ENCODE measurements at places on chromosomes 2 and 18.

- no peak for DNase-seq
Measured at GRCh38 chr2:170362871-170363631, 185.1 kb downstream of the MYO3B start.

GRCh38 chr2:150876251-150876950 lies 385.3 kb downstream of the RBM43 start:
- DNase-seq = no peak

DNA sequence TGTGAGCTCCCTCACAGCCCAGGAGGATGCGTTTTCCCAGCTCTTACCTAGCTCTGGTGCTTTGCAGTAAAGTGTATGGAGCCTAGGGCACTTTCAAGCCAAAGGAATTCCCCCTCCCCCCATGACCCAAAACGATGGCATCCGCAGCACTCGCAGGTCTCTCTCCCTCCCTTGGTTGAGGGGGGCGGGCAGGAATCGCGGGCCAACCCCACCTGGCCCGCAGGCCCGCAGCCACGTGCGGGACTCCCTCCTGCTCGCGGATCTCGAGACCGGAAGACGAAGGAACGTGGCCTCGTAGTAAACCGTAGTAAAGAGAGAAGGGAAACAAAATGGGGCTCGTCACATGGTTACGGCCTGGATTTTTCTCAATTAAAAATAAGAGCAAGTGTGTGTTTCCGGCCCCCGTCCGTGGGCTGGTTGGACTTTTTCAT lies 8.5 kb downstream of the IRS1 start:
- peak; percentile 71 for DNase-seq

DNA sequence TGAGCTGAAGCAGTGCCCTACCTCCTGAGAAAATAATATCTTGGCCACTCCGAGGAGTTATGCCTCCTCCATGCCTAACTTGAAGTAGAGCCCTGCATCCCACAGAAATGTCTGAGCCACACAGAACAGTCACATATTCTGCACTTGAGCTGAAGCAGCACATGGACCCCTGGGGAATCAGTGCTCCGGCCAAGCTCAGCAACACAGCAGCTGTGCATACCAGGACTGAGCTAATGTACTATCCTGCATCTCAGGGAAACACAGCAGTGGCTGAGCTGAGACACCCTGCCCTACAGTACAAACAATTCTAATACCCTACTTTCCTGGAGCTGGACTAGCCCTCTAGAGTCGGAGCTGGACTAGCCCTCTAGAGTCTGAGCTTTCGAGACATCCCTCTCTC lies 166.9 kb downstream of the ZNF516 start:
- no peak for DNase-seq

DNA sequence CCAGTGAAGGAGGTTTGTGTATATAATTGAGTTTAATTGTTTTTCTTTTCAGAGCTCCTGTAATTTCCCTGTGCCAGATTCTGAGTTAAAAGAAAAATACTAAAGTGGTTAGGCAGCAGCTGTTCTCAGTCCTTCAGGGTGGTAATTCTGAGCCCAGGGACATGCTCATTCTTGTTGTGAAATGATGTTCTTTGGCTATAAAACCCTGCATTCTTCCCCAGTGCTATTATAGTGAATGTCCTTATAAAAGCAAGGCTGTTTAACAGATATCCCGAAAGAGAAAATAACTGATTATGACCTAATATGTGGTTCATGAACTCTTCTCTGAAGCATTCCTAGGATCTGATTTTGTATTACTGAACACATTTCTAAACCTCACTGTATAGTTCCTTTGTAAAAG lies 34.0 kb downstream of the ADAM23 start:
- DNase-seq = no peak

GRCh38 chr2:980176-980575 lies 29.5 kb downstream of the SNTG2 start:
- no peak for DNase-seq

DNA sequence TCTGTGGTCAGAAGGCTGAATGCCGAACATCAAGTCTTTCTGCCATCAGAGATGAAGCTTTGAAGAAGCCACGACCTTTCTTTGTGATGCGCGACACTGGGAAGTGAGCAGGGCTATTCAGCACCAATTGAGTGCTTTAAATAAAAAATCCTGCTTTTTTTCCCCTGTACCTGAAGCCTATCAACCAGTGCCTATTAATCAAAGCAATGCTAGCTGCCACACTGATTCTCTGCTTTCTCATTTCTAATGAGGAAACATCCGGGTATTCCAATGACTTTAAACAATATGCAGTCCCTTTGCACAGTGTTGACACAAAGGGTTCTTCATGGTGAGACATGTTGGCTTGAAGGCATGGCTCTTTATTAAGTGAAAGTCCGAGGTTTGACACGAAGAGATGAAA lies 88.0 kb downstream of the GALR1 start:
- no peak for DNase-seq

DNA sequence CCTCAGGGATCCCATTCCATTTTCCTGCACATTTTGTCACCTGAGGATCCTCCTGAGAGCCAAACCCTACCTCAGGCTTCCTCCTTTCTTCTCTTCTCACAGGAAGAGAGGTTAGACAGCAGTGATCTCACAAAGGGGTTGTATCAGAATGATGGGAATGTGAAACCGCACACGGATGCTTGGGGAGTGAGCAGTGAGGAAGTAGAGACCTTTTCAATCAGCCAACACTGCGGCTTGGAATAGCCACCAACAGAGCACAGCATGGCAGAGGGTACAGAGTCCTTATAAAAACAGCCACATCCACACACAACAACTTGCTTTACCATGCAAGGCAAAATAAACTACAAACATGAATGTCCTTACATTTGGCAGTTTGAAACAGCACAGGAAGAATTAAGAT lies 8.7 kb downstream of the TMEM182 start:
- no peak for DNase-seq

DNA sequence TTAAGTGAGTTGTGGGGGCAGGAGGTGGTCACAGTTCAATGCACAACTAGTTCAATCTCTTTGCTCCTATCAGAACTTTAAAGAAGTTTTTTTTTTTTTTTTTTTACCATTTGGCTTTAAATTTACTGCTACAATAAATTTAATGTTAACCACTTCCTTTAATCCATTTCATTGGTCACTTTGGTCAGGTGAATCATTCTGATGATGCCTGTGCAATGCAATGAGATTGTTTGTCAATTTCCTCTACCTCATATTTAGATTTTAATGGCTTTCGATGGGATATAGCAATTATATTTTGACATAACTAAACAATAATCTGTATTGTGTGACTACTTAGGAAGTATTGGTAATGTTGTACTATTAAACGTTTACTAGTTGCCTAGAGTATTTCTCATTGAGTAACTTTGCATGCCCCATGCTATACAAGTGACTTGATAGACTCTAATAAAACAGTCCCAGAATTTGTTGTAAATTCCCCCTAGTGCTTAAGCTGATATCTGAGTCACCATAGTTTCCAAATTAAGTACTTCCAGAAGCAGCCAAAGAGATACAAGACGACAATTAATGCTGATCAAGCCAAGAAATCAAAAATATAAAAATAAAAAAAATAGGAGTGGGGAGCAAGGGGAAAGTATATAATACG lies 52.9 kb upstream of the SERPINB2 start:
- DNase-seq = no peak

DNA sequence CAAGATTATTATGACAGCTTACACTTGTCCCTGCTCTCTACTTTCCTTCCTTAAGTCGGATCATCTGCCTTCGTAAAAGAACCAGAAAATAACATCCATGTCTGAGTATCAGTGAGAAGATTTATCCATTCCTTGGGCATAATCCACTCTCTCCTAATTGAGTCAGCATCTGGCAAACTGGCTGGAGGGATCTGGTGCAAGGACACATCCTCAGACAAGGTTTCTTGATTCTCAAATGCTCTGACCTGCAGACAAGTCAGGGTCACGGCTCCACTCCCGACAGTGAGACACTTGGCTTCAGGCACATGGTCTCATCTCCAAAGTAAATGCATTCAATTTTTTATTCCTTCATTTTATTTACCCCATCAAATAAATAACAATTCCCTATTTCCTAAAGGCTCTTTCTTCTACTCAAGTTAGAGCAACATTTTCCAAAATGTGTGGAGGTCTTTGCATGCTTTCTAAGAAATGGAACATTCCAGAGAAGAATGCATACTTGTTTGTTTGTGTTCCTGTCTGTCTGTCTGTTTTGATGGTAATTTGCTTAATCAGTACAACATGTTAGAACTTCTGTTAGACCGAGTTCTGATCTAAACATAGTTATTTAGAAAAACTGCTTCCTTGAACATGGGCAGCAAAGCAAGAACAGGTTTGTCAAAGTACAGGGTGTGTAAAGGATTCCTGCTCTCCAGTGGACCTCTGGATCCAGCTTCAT lies 246.9 kb downstream of the IRS1 start:
- no peak for DNase-seq

GRCh38 chr2:47488870-47489584 lies 86.1 kb downstream of the MSH2 start:
- DNase-seq = no peak

GRCh38 chr2:219995991-219996765 lies 368.7 kb downstream of the SLC4A3 start:
- no peak for DNase-seq

Data from effector memory CD4-positive, alpha-beta T cell (primary cell).